ENCODE measurements at places on chromosomes 3 and 15.

- H3K27me3 ChIP-seq: no peaks in the 10 kb centered on the region
- no peaks in the 10 kb centered on the region for H3K36me3 ChIP-seq
- H3K27ac ChIP-seq: no peak overlapping the region
- DNase-seq: no peak
Observed at GRCh38 chr3:13022348-13023234, 50.6 kb downstream of the IQSEC1 start.

GRCh38 chr3:126781406-126781805 lies 77.4 kb downstream of the CHCHD6 start:
- H3K27ac ChIP-seq: no peak overlapping the region
- no peaks in the 10 kb centered on the region for H3K36me3 ChIP-seq
- no peak for DNase-seq
- H3K4me1 ChIP-seq: no peaks in the 10 kb centered on the region

DNA sequence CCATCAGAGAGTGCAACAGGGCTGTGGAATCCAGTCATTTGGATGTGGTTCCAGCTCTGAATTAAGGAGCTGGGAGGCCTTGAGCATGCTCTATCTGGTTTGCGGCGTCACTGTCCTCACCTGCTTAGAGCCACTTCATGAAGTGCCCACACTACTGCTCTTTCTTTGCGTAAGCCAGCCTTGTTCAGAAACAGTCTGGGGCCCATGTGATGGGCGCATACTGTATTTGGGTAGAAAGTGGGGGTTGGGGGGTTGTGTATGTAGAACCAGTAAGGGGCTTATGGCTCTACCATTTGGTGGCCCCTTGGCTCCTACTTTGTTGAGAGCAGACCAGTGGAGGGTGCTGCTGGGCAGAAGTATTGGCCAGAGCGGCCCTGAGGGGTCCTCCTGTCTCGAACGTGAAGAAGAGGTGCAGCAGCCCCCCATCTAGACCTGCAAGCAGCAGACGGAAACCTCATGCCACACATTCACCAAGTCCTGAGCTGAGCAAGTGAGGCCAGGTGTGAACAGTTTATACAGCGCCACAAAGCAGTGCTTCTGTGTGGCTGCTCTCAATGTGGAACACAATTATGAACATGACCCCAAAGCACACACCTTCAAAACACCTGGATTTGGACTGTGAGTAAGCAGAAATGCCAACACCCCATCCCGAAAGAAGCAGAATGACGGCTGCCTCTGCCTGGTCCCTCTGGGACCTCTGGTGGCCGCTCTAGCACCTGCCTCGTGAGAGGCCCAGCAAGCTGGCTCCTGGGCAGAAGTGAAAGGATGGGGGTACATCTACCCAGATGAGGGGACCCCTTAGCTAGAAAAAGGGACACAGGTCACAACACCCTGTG lies 26.6 kb downstream of the SRPRB start:
- no peak overlapping the region for H3K27ac ChIP-seq
- no peaks in the 10 kb centered on the region for H3K27me3 ChIP-seq
- H3K4me1 ChIP-seq: no peaks in the 10 kb centered on the region
- H3K4me3 ChIP-seq: no peak overlapping the region
- H3K36me3 ChIP-seq: no peaks in the 10 kb centered on the region

- no peak overlapping the region for H3K4me3 ChIP-seq
- H3K4me1 ChIP-seq: no peaks in the 10 kb centered on the region
- no peaks in the 10 kb centered on the region for H3K27me3 ChIP-seq
- H3K36me3 ChIP-seq: no peaks in the 10 kb centered on the region
Observed at GRCh38 chr3:172334671-172335207, 113.5 kb downstream of the GHSR start.

GRCh38 chr15:59594493-59594942 lies 17.1 kb upstream of the GCNT3 start:
- H3K36me3 ChIP-seq: no peaks in the 10 kb centered on the region
- H3K27me3 ChIP-seq: no peaks in the 10 kb centered on the region
- no peak overlapping the region for H3K4me3 ChIP-seq
- no peak for DNase-seq
- H3K27ac ChIP-seq: no peak overlapping the region

DNA sequence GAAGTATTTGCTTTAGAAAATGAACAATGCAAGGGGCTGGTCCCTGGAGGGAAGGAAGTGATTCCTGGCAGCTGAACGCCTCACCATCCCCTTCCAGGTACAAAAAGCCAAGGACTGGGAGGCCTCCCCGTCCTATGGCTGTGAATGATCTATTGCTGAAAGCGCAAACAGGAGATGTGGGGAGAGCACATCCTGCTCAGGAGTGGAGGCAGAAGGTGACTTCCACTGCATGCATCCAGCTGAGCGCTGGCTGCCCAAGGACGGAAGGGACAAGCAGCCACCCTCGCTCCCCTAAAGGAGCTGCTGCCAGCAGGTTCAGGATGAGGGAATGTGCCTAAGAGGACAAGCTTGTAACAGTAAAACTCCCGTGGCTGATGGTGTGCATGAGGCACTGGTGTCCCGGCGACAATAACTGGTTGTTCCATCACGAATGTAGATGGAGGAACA lies 41.4 kb downstream of the ABTB1 start:
- H3K27me3 ChIP-seq: no peaks in the 10 kb centered on the region
- DNase-seq: no peak
- no peaks in the 10 kb centered on the region for H3K36me3 ChIP-seq
- H3K4me1 ChIP-seq: no peaks in the 10 kb centered on the region
- H3K4me3 ChIP-seq: no peak overlapping the region

DNA sequence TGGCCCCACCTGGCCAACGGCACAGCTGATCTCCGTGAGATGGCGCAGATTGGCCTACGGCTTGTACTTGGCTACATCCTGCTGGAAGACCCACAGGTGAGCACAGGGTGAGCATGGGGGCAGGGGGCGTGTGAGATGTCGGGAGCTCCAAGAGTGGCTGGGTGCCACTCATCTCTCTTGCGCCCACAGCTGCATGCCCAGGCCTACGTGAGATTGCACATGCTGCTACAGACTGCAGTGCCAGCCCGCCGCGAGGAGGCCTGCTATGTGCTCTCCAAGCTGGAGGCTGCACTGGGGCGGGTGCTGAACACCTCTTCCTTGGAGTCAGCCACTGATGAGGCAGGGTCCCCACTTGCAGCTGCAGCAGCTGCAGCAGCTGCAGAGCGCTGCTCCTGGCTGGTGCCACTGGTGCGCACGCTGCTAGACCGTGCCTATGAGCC lies 22.3 kb downstream of the NBEAL2 start:
- DNase-seq: no peak
- H3K27ac ChIP-seq: no peak overlapping the region
- H3K27me3 ChIP-seq: no peaks in the 10 kb centered on the region
- no peak overlapping the region for H3K4me3 ChIP-seq

GRCh38 chr3:113676261-113676660 lies 20.2 kb downstream of the USF3 start:
- no peak for DNase-seq
- no peaks in the 10 kb centered on the region for H3K4me1 ChIP-seq
- no peaks in the 10 kb centered on the region for H3K27me3 ChIP-seq
- H3K36me3 ChIP-seq: peaks cover 9% of the 10 kb centered on the region

- no peaks in the 10 kb centered on the region for H3K36me3 ChIP-seq
- H3K27me3 ChIP-seq: no peaks in the 10 kb centered on the region
- no peak overlapping the region for H3K4me3 ChIP-seq
- no peak for DNase-seq
Observed at GRCh38 chr3:33886015-33886414, 87.6 kb downstream of the PDCD6IP start.

DNA sequence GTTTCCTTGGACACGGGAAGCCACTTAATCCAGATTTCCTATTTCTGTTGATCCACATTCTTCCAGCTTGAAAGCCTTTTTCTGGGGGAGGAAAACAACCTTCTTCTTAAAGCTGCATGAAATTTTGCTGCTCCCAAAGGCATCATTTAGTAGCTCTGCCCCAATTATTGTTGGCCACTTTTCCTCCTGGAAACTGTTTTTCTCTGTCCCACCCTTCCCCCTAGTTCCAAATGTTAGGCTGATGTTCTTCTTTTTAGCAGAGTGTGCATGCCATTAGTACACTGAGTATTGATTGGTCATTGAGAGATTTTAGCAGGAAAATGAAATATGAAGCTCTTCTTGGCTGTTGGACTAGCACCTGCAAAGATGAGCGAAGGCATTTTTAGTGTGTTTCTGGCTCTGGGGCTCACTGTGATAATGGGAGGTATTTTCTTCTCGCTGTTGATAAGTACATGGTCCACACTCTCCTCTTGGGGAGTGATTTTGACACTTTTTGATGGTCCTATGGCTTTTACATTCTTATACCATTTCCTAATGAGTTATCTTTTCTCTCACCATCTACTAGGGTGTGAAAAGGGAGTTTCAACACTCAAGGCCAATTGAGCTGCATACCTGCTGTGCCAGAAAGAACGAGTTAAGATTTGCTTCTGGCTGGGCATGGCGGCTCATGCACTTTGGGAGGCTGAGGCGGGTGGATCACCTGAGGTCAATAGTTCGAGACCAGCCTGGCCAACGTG lies 200.5 kb downstream of the PTPRG start:
- H3K4me3 ChIP-seq: no peak overlapping the region
- DNase-seq: no peak
- no peak overlapping the region for H3K27ac ChIP-seq
- no peaks in the 10 kb centered on the region for H3K36me3 ChIP-seq
- H3K4me1 ChIP-seq: no peaks in the 10 kb centered on the region

GRCh38 chr15:92468991-92469390 lies 75.3 kb downstream of the ST8SIA2 start:
- H3K4me1 ChIP-seq: no peaks in the 10 kb centered on the region
- H3K27ac ChIP-seq: no peak overlapping the region
- DNase-seq: no peak
- H3K27me3 ChIP-seq: no peaks in the 10 kb centered on the region
- H3K4me3 ChIP-seq: no peak overlapping the region

- H3K4me3 ChIP-seq: no peak overlapping the region
- H3K27ac ChIP-seq: no peak overlapping the region
- no peaks in the 10 kb centered on the region for H3K4me1 ChIP-seq
Observed at GRCh38 chr3:25453619-25454004, 25.5 kb downstream of the RARB start.

GRCh38 chr3:38153221-38153620 lies 12.1 kb upstream of the OXSR1 start:
- H3K27me3 ChIP-seq: no peaks in the 10 kb centered on the region
- peaks cover 23% of the 10 kb centered on the region for H3K4me1 ChIP-seq
- DNase-seq: no peak
- H3K27ac ChIP-seq: no peak overlapping the region
- H3K36me3 ChIP-seq: no peaks in the 10 kb centered on the region

GRCh38 chr3:13451301-13451673 lies 28.8 kb upstream of the HDAC11 start:
- H3K27me3 ChIP-seq: no peaks in the 10 kb centered on the region
- H3K27ac ChIP-seq: peak overlapping the region; percentile 60
- H3K36me3 ChIP-seq: no peaks in the 10 kb centered on the region
- peaks cover 19% of the 10 kb centered on the region for H3K4me1 ChIP-seq

- no peak overlapping the region for H3K4me3 ChIP-seq
- no peaks in the 10 kb centered on the region for H3K36me3 ChIP-seq
- H3K27ac ChIP-seq: no peak overlapping the region
- DNase-seq: no peak
- no peaks in the 10 kb centered on the region for H3K27me3 ChIP-seq
Observed at GRCh38 chr15:47188758-47189507, 528.4 kb upstream of the SEMA6D start.

DNA sequence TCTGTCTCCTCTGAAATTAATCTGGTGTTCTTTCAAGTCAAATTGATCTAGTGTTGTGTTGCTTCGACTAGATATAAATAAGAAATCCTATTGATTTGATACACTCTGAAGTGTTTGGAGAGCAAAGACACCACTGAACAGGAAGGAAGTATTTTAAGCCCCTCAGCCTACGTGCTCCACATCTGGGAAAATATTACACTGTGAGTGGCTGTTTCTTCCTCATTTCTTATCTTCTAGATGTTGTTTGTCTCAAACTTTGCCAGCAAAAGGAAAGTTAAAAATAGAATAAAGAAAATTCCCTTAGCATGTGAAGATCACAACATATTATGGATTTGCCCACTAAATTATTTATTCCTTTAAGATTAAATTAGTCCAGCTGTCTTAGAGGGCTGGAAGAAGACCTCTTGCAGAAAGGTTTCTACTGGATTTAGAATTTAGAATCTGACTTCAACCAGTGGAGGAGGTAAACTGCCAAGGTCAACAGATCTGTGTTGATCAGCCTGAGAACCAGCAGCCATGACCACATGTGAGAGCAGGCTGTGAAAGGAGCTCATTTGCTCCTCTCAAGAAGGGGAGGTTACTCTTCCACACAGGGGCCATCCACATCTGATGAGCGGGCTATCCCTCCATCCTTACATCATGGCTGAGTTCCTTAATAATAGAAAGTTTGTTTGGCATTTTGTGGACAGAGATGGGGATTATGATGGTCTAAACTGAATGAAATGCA lies 46.3 kb upstream of the ACKR4 start:
- no peaks in the 10 kb centered on the region for H3K27me3 ChIP-seq
- no peak overlapping the region for H3K27ac ChIP-seq
- no peak for DNase-seq
- peaks cover 13% of the 10 kb centered on the region for H3K4me1 ChIP-seq
- no peaks in the 10 kb centered on the region for H3K36me3 ChIP-seq
- no peak overlapping the region for H3K4me3 ChIP-seq

DNA sequence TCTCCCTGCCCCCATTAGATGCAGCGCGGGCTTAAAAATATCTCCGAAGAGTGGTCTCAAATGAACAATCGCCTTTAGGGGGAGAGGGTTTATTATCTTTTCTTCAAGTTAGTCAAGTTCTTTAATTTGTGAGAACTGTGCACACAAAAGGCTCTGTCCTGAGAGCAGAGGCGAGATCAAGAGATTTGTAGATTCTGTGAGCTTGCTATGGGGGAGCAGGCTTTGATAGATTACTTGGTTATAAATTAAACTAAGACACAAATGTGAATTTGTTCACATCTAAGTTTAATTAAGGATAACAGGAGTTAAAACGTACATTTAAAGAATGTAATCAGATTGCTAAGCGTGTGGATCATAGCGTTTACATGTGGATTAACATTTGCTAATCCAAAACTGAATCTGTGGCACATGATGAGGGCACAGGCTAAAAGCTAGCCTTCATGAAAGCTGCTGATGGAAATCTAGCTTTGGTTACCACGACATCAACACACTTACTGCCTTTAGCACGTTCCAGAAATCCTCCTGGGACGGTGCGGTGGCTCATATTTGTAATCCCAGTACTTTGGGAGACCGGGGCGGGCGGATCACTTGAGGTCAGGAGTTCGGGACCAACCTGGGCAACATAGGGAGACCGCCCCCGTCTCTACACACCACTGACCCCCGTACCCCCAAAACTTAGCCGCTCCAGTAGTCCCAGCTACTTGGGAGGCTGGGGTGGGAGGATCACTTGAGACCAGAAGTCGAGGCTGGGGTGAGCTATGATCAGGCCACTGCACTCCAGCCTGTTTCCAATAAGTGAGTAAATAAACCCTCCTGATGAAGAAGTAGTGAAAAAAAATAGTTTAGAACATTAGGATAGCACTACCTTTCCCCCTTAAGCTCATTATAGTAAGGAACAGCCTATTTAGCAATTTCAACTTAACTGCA lies 1.0 kb upstream of the PRTG start:
- H3K4me1 ChIP-seq: peaks cover 12% of the 10 kb centered on the region
- no peak overlapping the region for H3K27ac ChIP-seq
- no peaks in the 10 kb centered on the region for H3K36me3 ChIP-seq
- H3K4me3 ChIP-seq: no peak overlapping the region
- peaks cover 22% of the 10 kb centered on the region for H3K27me3 ChIP-seq

All from CD4-positive, alpha-beta memory T cell (primary cell).